Stimulated activated CD4-positive, alpha-beta T cell treated with anti-CD3 and anti-CD28 coated beads, Interleukin-2, amount 100 ng/mL, for 24 hours (primary cell): ENCODE measurements at places on chromosomes 5 and 9.

- no peak for DNase-seq
Observed at GRCh38 chr5:32187675-32188074, 13.6 kb upstream of the GOLPH3 start.

DNA sequence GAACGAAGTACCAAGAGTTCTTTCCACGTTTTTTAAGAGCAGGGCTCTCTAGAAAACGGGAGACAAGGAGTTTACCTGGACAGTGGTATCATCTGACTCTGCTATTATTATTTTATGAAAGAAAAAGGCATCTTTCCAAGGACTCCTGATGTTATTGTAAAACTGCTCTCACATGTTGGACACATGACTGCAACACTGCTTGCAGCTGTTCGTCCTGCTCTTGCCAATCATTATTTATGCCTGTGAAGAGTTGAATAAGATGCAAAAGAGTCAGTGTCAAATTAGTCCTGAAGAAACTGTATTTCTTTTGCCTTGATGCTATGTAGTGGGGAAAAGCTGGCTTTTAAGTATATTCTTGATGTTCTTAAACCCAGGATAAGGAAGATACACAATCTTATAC lies 284.5 kb upstream of the PTGER4 start:
- no peak for DNase-seq

GRCh38 chr9:128340691-128341434 lies 536 bp downstream of the SLC27A4 start:
- peak; percentile 41 for DNase-seq

DNA sequence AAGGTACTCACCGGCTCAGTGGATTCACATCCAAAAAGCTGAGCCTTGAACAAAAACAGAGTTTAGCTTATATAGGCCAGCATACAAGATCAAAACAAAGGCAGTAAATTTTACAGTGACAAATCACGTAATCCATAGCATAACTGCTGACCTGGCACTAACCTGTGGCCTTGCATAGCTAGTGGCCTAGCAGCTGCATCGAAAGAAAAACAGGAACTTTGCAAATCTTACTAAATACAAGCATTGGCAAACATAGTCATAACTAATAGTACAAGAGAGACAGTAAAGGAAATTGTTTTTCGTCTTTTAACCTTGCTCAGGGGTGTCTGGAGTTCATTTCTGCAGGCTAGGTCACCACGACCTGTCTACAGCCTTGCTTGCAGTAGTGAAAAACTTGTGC lies 4.8 kb downstream of the HSDL2 start:
- DNase-seq: no peak

DNA sequence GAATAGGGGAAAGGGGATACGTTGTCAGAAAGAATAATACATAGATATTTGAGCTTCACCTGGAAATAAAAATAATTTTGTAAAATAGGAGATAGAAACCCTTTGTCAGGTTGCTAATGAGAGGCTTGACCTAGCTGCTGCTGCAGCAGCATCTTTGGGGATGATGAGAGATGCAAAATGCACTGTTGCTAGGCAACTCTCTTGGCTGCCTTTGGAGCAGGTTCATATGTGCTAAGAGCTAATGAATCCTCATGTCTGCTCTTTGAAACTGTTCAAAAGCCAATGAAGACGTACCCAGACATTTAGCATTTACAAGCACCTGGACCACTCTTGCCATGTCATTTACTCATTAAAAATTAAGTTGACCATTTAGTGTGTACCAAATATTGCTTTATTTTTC lies 121.7 kb downstream of the FOCAD start:
- DNase-seq: no peak

- no peak for DNase-seq
Observed at GRCh38 chr5:43619380-43619779, 16.4 kb downstream of the NNT start.

- no peak for DNase-seq
Observed at GRCh38 chr9:7507026-7507425, 292.6 kb downstream of the DMAC1 start.

DNA sequence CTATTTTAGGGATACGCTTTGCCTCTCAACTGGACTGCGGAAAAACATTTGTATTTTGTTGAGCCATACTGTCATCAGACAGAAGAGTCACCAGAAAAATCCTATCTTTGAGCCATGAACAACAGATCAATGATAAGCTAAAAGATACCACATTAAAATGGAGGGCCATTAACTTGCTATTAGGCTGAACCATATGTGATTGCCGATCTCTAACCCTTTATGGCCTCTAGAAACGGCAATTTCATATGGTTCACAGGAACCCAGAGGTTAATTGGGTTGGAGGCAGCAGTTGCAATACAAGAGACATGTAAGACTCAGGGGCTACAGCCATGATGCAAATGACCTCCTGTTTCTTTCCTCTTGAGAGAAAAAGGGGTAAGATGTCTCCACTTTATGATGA lies 69.8 kb downstream of the MYO10 start:
- DNase-seq: no peak

GRCh38 chr9:12993466-12993865 lies 218.6 kb downstream of the LURAP1L start:
- DNase-seq: no peak

- no peak for DNase-seq
Observed at GRCh38 chr5:52204310-52204709, 583.4 kb upstream of the ITGA1 start.

- DNase-seq: no peak
Observed at GRCh38 chr5:42825422-42826148, 13.9 kb upstream of the SELENOP start.
